Activated naive CD4-positive, alpha-beta T cell (primary cell): ENCODE measurements at places on chromosomes 6 and 20.

DNA sequence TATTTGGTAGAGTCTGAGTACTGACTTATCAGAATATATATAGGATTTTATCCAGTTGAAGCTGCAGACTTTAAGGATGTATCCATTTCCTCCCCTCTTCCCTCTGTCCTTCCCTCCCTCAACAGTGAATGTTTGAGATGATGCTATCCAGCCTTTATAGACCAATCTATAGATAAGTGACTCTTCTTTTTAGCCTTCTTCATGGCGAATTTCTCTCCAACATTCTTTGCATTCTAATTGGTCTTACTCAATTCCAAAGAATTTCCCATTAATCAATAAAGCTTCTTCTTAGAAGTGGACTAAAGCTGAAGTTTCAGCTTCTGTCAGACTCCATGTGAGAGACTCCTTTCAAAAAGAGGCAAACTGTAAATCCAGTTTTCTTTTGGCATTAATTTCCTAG lies 99.3 kb downstream of the AIG1 start:
- no peak for DNase-seq

DNA sequence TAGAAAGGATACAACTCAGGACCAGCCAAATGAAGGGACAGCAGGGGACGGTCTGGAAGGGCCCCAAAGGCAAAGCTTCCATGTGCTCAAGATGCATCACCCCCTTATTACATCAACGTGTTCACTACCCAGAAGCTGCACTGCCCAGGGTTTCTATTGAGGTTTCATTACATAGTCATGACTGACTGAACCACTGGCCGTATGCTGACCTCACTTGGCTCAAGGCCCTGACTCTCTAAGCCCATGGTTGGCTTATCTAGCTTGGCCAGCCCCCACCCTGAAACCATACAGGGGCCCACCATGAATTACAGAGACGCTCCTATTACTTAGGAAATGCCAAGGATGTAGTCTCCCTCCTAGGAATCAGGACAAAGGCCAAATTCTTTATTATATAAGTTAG lies 179.4 kb downstream of the FOXC1 start:
- no peak for DNase-seq

- DNase-seq, result no peak
These were observed 977 bp downstream of the HMGN4 start for GRCh38 chr6:26539071-26539615.

DNA sequence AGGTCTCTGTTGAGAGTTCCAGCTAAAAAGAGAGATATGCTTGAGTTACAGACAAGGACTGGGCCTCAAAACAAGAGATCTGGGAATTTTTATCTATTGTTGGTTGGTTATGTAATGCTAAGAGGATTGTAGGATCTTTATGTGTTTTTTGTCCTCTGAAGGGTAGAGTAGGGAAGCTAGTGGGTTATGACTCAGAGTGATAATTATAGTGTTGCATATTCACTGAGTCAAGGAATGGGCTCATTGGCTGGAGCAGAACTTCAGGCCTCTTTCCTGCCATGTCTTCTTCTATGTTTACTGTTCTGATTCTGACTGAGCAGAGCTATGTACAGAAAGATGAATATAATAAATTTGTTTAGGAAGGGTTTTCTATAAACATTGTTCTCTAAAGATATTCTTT lies 66.1 kb upstream of the NOX3 start:
- no peak for DNase-seq

- DNase-seq, result no peak
These were observed 55.0 kb downstream of the EDN1 start for GRCh38 chr6:12344961-12345693.

DNA sequence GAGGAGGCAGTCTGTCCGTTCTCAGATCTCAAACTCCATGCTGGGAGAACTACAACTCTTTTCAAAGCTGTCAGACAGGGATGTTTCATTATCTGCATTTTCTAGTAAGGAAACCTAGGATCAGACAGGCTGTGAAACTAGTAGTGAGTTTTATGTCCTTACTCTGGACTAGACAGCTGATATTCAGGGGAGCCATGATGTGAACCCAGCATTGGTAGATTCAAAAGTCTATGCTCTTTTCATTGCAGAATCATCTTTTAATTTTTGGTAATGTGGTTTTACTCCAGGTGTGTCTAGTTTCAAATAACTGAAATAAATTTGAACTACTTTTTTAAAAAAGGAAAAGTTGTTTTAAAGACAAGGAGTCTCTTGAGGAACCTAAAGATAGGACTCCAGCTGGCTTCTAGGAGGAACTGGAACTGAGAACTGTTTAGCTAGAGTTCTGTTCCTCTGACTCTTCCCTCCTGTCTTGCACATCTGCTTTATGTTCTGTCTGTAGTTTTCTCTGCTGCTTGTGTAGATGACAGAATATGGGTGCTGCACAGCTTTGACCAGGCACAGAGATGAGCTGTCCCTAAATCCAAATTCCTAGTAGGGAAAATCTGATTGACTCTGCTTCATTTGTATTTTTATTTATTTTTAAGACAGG lies 27.8 kb upstream of the RNF144B start:
- no peak for DNase-seq

- DNase-seq, result no peak
These were observed 118.9 kb upstream of the CEP162 start for GRCh38 chr6:84346372-84346771.

DNA sequence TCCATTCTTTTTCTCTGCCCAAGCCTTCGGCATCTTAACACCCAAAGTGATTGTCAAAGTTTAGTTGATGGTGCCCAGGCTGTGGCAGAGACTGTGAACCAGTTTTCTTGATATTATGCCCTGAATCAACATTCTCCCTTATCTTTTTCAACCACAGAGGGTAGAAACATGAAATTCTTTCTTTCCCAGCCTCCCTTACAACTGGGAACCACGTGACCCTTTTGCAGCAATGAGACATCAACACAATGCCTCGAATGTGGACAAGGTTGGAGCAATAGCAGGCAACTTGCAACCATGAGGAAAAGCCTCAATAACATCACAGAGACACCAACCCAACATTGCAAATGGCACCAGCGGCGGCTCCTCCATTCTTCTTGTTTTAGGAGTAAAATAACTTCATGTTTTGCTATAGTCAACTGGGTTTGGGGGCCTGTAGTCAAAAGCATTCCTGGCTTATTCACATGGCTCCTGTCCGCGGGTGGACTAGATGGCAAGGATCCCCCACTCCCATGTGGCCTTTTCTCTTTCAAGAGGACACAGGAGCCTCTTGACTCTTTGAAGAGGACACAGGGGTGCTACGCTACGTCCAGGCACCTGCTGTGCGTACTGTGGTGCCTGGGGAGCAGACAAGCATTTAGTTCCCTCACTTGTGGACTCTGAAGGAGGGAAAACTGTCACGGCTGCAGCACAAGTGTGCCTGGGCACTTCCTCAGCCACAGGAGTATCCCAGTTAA lies 90.5 kb downstream of the NOL4L start:
- DNase-seq, result no peak

GRCh38 chr6:36247693-36248092 lies 22.2 kb upstream of the PNPLA1 start:
- DNase-seq, result no peak

GRCh38 chr6:150966786-150967185 lies 101.3 kb downstream of the MTHFD1L start:
- no peak for DNase-seq

DNA sequence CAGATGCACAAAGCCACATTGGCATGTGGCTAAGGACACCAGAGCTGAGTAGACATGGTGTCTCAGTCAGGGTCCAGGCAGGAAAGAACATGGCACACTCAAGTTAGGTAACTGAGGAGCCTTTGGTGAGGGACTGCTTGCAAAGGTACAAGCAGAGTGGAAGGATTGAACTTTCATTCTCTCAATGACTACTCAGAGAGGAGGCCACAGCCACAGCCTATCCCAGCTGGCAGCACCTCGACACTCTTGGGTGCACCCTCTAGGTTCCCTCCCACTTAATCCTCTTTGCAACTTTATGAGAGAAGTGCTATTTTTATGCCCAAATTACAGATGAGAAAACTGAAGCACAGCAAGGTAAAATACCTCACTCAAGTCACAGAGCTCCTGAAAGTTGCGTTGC lies 73.4 kb downstream of the ISM1 start:
- DNase-seq, result no peak

GRCh38 chr20:51768759-51769517 lies 748 bp upstream of the ATP9A start:
- DNase-seq, result no peak

DNA sequence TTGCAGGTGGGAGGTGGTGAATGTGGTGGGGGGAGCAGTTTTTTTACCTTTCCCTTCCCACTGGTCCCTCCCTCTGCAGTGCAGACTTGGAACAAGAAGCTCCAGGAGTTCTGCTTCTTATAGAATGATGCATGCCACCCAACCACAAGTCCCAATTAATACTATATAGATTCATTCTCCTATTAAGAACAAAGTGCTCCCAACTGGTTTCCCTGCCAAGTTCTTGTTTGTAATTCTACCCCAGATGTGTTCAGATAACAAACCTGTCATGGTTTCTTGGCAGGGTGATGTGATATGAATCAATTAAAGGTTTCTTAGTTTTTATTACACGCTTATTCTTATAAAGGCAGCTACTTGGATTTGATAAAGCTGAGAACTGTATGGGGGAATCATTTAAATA lies 23.9 kb downstream of the HDDC2 start:
- DNase-seq, result no peak

- no peak for DNase-seq
These were observed 165.8 kb downstream of the CD24 start for GRCh38 chr6:106808758-106809157.

- no peak for DNase-seq
These were observed 44.3 kb upstream of the PTGIS start for GRCh38 chr20:49612127-49612738.

- no peak for DNase-seq
These were observed 91.8 kb upstream of the BACH2 start for GRCh38 chr6:90388395-90388794.

DNA sequence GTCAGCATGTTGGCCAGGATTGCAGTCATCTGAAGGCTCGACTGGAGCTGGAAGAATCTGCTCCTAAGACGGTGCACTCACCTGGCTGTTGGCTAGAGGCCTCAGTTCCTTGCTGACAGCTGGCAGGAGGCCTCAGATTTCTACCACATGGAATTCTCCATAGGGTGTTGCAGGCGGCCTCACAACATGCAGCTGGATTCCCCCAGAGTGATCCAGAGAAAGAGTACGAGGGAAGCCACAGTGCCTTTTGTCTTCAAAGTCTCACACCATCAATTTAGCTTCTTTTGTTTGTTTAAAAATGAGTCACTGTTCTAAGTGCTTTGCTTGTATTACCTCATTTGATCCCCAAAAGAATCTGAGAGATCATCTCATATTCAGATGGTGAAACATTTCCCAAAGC lies 65.5 kb upstream of the FYN start:
- DNase-seq, result no peak

DNA sequence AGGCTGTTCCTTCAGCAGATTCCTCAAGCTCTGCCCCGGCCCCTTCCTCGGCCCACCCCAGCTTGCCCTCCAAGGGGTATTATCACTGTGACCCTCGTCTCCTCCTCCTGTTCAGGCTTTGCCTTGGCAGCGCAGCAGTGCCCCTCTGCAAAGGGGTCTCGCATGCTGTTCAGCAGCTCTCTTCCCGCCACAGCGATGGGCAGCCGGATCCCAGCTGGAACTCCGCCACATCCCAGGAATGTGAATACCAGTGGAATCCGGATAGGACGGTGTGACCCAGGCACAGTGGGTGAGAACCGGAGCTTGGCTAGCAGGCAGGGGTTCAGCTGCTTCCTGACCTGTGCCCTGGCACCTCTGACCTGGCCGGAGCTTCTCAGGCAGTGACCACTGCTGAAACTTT lies 52.9 kb downstream of the RNASET2 start:
- no peak for DNase-seq

DNA sequence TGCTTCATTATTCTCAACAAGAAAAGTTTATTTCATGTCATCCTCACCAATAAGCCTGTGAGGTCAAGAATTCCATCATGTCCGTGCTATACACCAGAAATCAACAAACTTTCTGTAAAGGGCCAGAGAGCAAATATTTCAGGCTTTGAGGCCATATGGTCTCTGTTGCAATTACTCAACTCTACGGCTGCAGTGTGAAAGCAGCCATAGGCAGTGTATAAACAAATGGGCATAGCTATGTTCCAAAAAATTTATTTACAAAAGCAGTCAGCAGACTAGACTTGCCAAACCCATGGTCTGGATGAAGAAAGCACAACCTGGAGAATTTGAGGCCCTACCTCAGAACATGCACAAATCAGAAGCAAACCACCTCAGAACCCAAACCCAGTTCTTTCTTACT lies 118.5 kb downstream of the PCSK2 start:
- DNase-seq, result no peak

GRCh38 chr6:111580401-111580800 lies 25.3 kb downstream of the TRAF3IP2 start:
- no peak for DNase-seq
